ENCODE measurements at places on chromosomes 5 and 9.

- no peak for DNase-seq
These were observed 120.5 kb upstream of the BOD1 start for GRCh38 chr5:173736923-173737412.

- DNase-seq, result peak; percentile 90
These were observed 24.1 kb upstream of the WNK2 start for GRCh38 chr9:93159601-93160471.

GRCh38 chr5:16507716-16508115 lies 42.1 kb upstream of the ZNF622 start:
- no peak for DNase-seq

DNA sequence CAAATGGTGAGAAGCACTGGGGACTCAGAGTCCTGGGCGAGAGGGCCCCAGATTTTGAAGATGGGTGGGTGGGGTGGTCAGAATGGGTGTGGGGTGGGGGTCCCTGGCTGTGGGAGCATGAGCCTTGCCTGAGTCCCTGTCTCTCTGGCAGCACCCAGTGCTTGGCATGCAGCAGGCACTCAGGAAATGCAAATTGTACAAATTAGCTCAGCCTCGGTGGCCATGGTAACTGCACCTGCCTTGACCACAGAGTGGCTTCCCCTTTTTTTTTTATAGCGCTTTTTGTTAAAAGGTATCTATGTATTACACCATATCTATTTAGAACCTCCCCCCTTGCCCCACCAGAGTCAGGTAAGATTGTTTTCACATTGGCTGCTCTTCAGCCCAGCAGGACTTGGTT lies 19.2 kb upstream of the PITX1 start:
- no peak for DNase-seq

GRCh38 chr9:114385397-114386181 lies 2.2 kb downstream of the AKNA start:
- DNase-seq, result no peak

- no peak for DNase-seq
These were observed 25.6 kb upstream of the TDRD7 start for GRCh38 chr9:97386265-97386633.

GRCh38 chr5:135181653-135182052 lies 147.6 kb upstream of the PITX1 start:
- no peak for DNase-seq

- DNase-seq, result no peak
These were observed 213.3 kb downstream of the TSSK1B start for GRCh38 chr5:113221294-113222176.

GRCh38 chr5:135973323-135974020 lies 18.7 kb upstream of the LECT2 start:
- no peak for DNase-seq

DNA sequence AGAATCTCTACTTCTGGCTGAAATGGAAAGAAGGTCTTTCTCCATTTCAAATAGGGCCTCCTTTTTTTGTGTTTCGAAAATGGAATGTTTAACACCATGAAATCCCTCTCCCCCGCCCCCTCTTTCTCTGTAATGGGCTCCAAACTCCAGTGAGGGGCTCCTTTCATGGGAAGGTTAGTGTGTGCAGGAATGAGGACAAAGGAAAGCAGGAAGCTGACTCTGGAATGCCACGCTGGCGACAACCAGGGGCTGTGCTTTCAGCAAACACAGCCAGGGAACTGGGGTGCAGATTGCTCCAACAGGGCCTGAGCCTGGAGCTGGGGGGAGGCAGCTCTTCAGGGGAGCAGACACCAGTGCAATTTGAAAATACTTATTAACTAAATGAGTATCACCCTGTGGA lies 82.8 kb downstream of the CRB2 start:
- DNase-seq, result no peak

GRCh38 chr5:133294380-133294779 lies 242.6 kb downstream of the HSPA4 start:
- DNase-seq, result no peak

DNA sequence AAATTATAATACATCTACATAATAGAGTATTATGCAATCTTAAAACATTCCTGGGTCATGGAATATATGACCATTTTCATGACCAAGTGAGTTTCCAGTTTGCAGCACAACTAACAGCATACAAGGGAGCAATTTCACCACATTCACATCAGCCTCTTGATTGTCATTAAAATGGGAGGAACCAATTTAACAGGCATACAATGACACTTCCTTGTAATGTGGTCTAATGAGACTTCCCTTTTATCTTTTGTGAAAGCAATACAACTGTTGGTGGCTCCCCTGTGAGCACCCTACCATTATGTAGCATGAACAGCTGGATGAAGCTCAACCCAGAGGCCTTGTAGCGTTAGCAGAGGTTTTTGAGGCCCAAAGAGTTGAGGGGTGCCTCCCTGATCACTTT lies 13.6 kb upstream of the TMOD1 start:
- no peak for DNase-seq

DNA sequence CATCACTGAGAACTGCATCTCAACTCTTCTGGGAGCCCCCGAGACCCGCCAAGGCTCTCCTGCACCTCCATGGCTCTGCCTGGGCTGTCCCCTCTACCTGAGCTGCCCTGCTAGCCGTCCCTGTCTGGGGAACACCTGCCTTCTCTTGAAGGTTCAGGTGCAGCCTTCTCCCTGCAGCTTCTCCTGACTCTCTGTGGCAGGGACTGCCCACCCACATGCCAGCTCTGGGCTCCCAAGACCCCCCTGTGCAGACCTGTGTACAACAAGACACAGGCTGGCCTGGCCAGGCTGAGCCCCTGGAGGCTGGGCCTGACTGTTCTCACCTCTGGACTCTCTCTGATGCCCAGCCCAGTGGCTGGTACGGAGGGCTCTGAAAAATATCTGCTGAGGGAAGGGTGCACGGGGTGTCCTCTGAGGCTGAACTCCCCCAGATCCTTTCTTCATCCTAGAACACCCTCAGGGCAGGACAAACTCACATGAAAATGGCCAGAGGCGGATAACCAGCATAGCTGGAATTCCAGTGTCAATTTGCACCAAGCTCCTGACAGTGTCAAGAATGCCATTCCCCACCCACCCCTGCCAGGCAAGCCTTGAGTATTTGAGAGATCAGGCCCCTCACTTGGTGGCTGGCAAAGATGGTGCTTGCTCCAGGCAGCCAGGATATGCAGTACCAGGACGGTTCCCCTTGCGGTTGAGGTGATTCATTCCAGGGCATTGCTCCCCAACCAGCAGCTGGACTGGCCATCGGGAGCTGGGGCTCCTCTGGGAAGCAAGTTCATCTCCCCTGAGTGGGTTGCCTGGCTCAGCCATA lies 40.9 kb upstream of the SLC25A51 start:
- DNase-seq, result no peak

DNA sequence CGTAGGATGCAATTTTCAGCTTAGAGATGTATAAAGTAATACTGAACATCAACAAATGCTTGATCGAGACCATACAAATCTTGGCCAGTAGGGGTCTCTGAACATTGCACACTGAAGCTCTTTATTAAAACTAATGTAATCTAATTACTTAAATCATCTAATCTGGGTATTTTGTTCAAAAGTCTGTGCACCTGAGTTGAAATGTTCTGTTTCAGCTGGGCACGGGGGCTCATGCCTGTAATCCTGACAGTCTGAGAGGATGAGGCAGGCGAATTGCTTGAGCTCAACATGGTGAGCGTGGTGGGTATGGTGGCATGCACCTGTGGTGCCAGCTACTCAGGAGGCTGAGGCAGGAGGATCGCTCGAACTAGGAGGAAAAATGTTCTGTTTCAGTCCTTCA lies 41.0 kb downstream of the ESM1 start:
- no peak for DNase-seq

- no peak for DNase-seq
These were observed 495.0 kb downstream of the PRELID2 start for GRCh38 chr5:145340099-145340498.

DNA sequence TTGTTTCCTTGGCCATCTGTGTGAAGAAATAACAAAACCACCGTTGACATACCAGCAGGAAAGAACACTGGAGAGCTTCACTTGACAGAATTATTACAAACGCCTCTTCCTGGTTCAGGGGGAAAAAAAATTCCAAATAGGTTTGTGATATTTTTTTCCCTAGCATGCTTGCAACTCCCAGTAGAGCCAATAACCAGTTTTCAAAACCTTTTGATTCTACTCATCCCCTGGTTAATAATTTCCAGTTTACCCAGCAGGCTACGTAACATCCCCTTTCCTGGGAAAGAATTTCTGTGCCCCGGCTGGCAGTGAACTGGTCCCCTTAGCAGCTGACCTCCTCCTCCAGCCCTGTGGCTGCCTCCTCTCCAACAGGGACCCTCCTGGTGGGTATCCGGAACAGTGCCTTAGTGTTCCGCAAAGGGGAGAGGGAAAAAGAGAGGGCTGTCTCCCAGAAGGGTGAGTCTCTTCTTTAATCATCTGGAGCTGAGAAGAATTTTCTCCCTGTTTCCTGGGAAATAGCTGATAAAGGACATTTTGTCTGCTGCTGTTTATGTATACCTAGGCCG lies 72.8 kb upstream of the BOD1 start:
- DNase-seq, result no peak

- peak; percentile 42 for DNase-seq
These were observed 180.1 kb upstream of the MVB12B start for GRCh38 chr9:126146254-126147145.

GRCh38 chr9:109923806-109924205 lies 143.8 kb downstream of the PALM2AKAP2 start:
- no peak for DNase-seq

DNA sequence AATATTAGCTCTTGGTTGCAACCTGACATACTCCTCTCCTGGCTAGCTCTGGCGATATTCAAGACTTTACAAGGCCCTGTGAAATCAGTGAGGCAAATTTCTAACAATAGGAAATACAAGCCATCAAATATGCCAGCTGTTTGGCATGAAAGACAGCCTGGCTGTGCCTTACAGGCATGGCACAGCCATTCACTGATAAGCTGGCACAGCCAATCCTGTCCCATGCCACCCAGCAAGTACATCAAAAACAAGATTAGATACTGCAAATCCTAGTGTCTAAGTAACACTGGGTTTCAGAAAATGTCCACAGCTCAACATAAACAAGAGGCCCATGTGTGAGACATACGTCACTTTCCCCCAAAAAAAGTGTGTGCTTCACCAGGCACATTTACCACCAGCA lies 1045.8 kb upstream of the DMAC1 start:
- DNase-seq, result no peak

DNA sequence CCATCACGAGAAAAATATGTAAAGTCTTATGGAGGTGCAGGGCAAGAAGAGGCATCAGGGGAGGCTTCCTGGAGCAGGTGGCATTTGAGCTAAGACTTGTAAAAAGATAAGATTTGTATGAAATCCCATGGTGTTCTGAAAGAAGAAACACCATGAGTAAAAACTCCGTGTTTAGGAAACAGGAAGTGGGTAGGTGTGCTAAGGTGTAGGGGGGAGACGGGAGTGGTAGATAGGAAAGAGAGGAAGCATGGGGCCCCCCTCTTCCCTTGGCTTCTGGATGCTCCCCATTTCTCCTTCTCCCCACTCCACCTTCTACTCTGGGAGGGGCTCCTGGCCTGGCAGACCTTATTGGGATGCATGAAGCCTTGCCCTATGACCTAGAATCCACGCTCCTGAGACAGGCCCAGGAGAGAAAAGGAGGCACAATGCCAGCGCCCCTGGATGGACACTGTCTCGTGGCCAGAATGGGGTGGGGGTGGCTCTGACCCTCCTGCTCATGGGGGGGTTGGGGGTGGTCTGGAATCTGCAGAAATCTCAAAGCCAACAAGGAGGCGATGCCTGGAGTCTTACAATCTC lies 103.6 kb downstream of the GTF3C4 start:
- DNase-seq, result no peak

GRCh38 chr9:5764130-5764868 lies 68.6 kb downstream of the ERMP1 start:
- no peak for DNase-seq

GRCh38 chr9:6680797-6681146 lies 35.2 kb upstream of the GLDC start:
- peak; percentile 30 for DNase-seq

- no peak for DNase-seq
These were observed 48.4 kb downstream of the WDR41 start for GRCh38 chr5:77443670-77444069.

- DNase-seq, result no peak
These were observed 77.7 kb downstream of the ZNF354C start for GRCh38 chr5:179137643-179138567.

DNA sequence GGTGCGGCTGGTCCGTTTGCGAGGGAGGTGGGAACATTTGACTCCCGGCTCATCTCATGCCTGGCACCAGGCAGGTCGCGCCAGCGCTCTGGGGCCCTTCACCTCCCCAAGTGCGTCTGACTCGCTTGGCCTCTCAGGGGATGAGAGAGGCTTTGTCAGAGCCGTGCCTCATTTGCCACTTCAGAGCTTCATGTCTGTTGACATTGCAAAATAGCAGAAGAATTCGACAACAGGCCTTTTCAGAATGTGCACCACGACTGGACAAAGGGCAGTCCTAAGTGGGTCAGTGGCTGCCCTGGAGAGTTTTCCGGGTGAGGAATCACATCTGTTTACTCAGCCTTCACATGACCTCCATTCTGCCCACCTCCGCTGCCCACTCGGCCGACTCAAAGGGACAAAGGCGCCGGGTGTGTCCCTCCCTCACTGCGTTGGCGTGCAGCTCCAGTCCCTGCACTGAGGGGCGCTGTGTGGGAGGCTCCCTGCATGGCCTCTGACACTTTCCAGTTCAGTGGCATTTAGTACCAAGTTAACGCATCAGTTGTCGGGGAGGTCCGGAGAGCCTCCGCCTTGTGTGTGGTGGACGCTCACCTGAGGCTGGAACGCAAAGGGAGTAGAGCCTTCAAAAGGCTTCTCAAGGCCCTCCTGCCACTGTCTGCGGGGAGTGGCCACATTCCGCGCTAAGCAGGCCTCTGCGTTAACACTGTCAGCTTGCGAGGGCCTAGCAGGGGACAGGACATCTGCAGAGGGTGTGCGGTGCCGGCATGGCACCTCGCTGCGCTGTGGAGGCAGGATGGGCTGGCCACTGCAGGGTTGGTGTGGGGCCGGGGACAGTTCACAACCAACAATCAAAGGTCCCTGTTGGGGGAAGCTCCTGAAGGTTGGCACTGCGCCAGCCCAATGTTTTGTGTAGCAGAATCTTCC lies 171.5 kb downstream of the NXNL2 start:
- DNase-seq, result no peak
